ENCODE measurements at places on chromosomes 1 and 21.

- DNase-seq: peak; percentile 73
Observed at GRCh38 chr1:92858564-92859399, 26.9 kb downstream of the RPL5 start.

- no peak for DNase-seq
Observed at GRCh38 chr1:204924013-204924759, 53.5 kb downstream of the NFASC start.

GRCh38 chr1:234900595-234900994 is 228.0 kb downstream of the TOMM20 start:
- DNase-seq: no peak

DNA sequence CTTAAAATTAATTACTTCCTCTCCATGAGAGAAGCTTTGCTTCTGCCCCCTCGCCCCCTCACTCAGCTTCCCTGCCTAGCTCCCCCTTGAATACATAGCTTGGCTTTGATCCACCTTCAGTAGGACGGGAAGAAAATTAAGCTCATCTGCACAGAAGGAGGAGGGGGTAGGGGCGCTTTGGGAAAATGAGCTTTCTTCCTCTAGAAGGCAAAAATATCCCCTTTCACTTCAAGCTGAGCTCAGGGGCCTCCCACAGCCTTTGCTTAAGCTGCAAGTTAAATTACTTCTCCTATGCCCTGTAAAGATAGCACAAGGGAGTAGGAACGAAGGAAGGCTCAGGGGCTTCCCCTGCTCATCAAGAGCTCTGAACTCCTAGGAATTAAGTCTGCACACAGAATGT is 65.2 kb upstream of the GOLT1A start:
- no peak for DNase-seq

DNA sequence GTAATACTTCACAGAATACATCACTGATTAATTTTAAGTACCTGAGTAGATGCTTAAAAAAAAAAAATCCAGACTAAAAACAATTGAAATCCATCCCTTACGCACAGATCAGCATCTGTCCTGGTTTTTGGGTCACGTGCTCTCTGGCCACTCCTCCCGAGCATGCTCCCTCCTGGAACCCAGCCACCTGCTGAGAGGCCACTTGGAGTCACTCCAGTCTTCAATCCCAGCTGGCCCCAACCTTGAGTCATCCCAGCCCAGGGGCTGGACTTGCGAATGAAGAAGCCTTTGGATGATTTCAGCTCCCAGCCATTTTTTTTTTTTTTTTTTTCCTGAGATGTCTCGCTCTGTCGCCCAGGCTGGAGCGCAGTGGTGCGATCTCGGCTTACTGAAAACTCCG is 8.9 kb downstream of the MAP1LC3C start:
- DNase-seq: peak; percentile 96

DNA sequence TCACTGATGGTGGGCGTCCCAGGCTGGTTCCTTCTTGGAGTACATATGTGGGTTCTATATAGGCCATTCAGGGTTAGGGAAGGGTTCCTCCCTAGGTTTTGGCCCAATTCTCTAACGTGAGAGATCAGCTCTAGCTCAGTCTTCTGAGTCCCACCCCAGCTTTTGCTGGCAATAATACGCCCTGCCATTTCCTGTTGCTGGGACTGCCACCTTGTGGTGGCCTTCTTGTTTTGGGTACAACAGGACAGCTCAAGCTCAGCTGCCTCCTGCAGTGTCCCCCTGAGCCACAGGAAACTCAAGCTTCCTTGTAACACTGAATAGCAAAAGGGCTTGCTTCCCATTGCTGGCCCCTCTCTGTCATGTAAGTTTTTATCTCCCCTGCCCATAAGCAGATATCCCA is 77.8 kb downstream of the BACH1 start:
- no peak for DNase-seq
